Stimulated activated CD4-positive, alpha-beta T cell treated with anti-CD3 and anti-CD28 coated beads, Interleukin-2, amount 100 ng/mL, for 24 hours (primary cell): ENCODE measurements at places on chromosomes 7 and 10.

- no peak for DNase-seq
Observed at GRCh38 chr10:71761541-71762113, 11.7 kb downstream of the VSIR start.

DNA sequence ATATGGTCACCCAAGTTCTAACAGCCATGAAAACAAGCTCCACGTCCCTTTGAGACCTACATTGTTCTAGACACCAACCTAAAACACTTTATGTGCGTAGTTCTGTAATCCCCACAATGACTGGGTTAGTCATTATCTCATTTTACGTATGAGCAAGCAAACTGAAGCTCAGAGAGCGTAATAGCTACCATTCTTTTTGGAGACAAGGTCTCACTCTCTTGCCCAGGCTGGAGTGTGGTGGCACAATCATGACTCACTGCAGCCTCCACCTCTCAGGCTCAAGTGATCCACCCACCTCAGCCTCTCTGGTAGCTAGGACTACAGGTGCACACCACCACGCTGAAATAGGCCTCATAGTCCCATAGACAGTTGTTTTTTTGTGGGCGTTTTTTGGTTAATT, 10.5 kb downstream of the DAGLB start:
- peak; percentile 25 for DNase-seq

DNA sequence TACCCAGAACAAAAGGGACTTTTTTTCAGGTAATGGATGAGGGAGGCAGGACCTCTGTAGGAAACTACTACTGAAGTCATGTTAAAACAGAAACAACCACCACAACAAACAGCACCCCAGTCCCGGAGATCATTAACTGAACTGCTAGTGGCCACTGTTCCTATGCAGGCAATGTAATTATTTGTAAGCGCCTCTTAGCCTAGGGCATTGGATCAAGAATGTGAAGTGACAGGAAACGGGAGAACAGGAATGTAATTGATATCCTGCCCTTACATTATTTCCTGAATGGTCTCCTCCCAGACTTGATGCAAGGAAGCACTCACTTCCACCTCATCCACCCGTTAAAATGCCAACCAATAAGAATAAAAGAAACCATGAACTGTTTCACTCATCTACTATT, 16.7 kb upstream of the GAD2 start:
- no peak for DNase-seq

GRCh38 chr7:30973292-30973691, 9.5 kb downstream of the GHRHR start:
- no peak for DNase-seq

DNA sequence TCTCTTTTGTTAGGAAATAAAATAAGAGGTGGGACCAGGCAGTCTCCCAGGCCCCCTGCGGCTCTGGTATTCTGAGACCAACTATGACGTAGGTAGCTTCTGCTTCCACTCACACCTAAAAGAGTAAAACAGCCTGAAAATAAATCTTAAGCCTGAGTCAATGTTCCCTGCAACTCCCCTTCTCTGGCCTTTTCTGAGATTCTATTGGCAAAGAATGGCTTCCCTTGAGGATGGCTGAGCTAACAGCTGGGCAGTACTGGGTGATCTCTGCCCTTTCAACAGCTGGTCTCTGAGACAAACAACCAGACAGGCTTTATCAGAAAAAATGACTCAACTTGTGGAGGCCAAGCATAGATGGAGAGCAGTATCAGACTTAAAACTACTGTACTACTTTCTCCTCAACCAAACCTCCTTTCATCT, 58.7 kb downstream of the CREB3L2 start:
- no peak for DNase-seq

- no peak for DNase-seq
Observed at GRCh38 chr7:92034116-92034515, 93.5 kb downstream of the AKAP9 start.

- DNase-seq, result no peak
Observed at GRCh38 chr7:80330434-80330833, 181.4 kb downstream of the GNAT3 start.

DNA sequence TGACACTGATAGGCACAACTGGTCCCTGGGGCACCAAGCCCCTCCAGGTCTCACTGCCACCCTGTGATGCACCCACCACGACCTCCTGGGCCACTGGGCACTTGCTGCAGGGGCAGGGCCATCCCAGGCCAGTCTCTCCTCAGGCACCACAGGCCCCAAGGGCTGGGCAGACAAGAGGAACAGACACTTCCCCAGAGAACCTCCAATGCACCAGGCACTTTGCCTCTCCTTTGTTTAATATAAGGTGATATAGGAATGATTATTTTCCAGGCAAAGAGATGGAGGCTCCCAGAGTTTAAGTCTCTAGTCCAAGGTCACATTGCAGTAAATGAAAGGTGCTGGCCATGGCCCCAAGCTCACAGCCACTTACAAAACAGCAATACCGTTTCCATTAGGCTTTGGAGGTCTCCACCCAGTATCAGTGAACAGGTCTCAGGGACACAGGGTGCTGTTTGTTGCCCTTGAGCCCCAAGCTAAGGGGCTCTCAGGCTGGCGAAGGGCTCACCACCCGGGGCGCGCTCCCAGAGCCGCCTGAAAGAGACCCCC, 4.5 kb downstream of the DEPP1 start:
- DNase-seq, result no peak

GRCh38 chr7:1961701-1962276, 271.0 kb downstream of the MAD1L1 start:
- peak; percentile 39 for DNase-seq

DNA sequence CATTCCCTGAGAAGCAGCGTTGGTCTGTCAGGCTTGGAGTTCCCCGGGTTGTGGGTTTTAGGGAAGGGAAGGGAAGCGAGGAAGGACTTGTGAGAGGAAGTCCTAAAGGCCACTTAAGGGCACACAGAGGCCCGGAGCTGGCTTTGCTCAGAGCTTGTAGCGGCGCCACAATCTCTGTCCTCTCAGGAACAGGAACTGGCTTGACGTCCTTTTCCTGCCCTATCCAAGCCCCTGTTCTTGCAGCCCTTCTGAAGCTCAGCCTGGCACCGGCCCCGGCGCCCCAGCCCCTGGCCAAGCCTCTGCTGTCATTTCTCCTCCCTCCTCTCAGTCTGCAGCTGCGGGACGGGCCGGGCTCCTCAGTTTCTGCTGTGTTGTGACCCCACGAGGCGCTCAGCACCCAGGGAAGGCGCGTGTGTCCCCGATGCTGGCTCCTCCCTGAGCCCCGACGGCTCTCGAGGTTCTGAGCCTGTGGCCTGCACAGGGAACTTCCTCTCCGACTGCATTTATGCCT, at the start of gene GIMAP8:
TSS of gene GIMAP8 (plus strand) at position 140 of the 511 bp plus-strand sequence. CDS start 16,069 bp downstream, outside the sequence.
- peak; percentile 68 for DNase-seq

DNA sequence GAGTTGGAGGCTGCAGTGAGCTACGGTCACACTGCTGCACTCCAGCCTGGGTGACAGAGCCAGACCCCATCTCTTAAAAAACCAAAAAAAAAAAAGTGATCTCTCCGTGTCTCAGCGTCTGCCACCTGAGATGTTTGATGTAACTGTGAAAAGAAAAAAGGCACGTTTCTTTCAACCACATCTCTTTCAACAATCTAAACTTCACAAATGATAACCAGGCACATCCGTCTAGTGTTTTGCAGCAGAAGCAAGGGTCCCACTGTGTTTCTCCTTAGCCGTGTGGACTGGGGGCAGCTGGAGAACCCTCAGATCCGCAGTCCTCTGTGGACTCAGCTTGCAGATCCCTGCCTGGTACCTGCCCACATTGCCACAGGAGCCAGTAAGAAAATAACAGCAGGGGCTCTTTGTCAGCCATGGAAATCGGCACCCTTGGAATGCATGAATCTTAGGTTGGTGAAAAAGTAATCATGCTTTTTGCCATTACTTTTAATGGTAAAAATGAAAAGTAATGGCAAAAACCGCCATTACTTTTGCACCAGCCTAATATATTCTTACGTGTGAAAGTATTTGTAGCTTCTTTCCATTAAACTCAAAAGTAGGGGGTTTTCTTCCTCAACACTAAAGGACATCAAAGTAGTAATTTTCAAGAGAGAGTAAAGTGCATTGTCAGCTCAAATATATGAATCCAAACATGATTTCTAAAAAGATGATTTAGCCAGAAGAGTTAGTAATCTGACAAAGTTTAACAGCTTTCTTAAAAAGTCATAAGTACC, 276.5 kb downstream of the CCDC3 start:
- no peak for DNase-seq

- no peak for DNase-seq
Observed at GRCh38 chr7:137001041-137001440, 132.6 kb downstream of the CHRM2 start.

- no peak for DNase-seq
Observed at GRCh38 chr7:22671177-22671879, 55.7 kb upstream of the IL6 start.

GRCh38 chr10:11058965-11059364, 41.3 kb downstream of the CELF2 start:
- no peak for DNase-seq

- no peak for DNase-seq
Observed at GRCh38 chr7:69169386-69169785, 428.9 kb upstream of the AUTS2 start.

- DNase-seq, result no peak
Observed at GRCh38 chr7:4045450-4045849, 636.6 kb upstream of the FOXK1 start.

DNA sequence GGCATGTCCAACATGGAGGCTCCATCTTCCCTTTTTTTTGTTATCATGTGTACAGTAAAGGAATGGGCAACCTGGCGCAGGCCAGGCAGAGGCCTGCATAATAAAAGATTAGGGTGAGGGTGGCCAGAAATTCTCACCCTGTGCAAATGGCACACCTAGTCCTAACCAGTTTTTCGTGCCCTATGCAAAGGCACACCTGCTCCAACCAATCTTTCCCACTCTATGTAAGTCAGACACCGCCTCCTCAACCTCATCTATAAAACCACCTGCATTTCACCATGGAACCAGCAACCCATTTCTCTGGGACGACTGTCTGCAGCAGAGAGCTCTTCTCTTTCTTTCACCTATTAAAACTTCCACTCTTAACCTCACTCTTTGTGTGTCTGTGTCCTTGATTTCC, 16.1 kb downstream of the TBATA start:
- no peak for DNase-seq

DNA sequence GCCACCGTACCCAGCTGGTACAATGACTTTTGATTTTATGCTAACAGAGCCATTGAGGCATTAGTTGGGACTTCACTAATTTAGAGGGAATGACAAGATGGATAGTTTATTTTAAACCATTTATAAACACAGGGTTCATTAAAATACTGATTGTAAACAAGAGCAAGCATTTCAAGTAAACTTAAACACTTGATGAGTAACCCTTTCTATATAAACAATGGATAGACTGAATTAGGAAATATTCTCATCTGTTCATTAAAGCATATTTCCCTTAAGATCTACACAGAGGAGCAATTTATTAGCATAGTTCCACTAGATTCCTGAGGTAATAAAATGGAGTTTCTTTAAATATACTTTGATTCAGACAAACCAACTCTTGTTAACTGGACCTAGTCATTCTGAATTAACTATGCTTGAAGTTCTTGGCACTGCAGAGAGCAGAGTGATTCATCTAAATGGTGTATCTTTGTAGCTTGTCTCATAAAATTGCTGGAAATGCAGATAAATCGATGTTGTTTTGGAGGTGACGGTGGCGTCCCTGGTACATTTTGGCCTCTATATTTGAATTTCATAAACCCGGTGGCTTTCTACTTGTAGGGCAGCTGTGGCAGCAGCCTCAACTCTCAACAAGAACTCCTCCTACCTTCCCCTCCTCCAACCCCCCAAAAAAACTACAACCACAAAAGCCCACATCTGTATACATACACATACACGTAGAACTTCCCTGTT, 15.4 kb upstream of the VDAC2 start:
- no peak for DNase-seq

DNA sequence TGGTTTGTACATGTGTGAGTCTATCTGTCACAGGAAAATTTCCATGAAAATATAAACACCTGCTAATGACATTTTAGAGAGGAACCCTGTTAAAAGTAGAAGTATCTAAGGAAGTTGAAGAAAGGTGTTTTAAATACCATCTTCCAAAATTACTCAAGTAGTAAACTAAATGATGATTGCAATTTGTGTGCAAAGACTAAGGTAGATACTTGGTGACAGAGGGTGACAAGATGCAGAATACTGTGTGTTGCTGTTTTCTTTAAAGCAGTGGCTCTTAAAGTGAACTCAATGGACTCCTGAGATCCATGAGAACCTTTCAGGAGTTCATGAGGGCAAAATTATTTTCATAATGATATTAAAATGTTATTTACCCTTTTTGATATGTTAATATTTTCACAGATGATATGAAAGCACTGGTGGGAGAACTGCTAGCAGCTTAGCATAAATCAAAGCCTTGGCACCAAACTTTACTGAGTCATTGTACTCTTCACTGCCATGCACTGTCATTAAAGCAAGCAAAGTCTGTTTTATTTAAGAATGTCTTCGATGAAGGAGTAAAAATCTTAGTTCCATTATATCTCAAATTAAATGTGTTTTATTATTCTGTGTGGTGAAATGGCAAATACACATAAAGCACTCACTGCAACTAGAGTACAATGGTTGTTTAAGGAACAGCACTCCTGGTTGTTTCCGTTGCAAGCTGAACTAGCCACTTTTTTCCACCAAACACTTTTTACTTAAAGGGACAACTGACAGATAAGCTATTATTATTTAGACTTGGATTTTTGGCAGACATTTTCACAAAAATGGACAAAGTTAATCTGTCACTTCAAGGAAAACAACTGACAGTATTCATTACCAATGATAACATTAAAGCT, 133.7 kb downstream of the LRRN3 start:
- DNase-seq, result no peak

DNA sequence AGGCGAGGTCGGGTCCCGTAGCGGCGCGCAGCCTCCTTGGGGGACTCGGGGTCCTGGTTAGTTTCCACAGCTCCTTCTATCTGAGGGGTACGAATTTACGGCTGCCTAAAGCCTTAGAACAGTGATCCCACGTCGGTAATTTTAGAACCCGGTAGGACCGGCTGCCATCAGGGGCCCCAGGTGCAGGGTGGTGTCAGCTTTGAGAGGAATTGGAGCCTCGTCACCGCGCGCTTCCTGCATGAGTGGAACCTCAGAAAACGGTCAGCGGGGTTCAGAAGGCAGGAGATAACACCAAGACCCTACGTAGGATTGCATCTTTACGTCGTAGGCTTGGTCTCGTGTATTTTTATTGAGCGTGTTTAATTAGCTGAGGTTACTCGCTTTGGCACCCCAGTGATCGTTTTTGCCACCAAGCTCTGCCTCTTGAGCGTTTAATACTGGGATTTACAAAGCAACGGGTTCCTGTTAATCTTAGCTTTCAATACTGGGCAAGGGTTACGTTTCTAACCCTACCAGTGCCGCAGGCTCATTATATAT, 443 bp downstream of the RNF32 start:
- DNase-seq, result peak; percentile 49

DNA sequence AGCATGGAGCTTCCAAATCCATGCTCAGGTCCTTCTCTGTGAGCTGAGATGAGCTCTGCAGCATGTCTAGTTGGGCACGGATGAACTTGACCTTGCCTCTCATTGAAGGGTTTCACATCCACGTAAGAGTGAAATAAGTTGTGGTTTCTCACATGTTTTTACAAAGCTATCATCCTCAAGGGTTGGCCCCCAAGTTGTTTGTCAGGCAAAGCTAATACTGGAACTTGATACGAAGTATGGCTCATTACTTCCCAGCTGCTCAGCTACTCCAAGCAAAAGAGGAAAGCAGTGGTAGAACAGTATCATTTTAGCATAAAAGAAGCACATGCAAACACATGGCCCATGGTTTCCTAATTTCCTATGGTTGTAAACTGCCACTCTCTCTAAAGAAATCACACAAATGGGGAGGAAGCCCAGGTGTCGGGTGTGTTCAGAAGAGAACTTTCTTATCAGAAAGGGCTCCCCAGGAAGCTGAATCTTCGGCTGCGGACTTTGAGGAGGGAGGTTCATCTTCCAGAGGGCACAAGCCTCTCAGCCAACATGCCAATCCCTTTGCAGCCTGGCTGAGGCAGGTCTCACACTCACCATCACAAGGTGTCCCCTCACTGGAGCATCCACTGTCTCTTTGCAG, 45.3 kb downstream of the PDLIM1 start:
- DNase-seq, result no peak
